Dermis microvascular lymphatic vessel endothelial cell (primary cell): ENCODE measurements at places on chromosomes 5 and 9.
A peak's percentile ranks its signal among the peaks of the same experiment; 100 is the strongest.

DNA sequence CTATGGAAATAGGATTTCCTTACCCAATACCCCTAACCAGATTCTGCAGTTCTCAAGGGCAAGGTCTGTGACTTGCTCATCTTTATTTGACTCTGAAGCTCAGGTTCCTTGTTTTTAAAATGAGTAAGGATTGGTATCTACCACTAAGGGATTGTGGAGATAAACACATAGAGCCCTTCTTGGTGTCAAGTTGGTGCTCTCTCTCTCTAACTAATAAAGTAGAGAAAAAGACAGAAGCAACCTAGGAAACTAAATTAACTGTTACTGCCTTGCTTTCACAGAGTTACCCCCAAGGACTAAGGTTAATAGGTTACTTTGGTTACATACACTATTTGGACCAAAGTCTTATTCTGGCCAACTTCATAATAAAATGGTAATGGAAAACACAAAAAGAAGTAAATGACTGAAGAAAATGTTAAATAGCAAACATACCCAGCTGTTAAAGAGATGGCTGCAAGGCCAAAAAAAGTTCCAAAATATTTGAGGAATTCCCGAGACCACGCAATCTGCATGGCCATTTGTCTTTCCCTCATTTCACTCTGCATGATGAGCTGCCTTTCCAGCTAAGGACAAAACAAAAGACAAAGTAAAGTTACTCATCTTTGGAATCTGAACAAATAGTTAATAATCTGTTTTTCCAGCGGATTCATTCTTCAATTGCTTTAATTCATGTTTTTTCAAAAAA lies 21.8 kb upstream of the RLN1 start:
- no peak for DNase-seq

- DNase-seq, result no peak
Observed at GRCh38 chr5:42596817-42597216, 159.8 kb upstream of the CCDC152 start.

GRCh38 chr9:126327714-126328185 lies 1.1 kb downstream of the MVB12B start:
- DNase-seq, result no peak

GRCh38 chr9:6845128-6845826 lies 87.5 kb downstream of the KDM4C start:
- DNase-seq, result no peak

DNA sequence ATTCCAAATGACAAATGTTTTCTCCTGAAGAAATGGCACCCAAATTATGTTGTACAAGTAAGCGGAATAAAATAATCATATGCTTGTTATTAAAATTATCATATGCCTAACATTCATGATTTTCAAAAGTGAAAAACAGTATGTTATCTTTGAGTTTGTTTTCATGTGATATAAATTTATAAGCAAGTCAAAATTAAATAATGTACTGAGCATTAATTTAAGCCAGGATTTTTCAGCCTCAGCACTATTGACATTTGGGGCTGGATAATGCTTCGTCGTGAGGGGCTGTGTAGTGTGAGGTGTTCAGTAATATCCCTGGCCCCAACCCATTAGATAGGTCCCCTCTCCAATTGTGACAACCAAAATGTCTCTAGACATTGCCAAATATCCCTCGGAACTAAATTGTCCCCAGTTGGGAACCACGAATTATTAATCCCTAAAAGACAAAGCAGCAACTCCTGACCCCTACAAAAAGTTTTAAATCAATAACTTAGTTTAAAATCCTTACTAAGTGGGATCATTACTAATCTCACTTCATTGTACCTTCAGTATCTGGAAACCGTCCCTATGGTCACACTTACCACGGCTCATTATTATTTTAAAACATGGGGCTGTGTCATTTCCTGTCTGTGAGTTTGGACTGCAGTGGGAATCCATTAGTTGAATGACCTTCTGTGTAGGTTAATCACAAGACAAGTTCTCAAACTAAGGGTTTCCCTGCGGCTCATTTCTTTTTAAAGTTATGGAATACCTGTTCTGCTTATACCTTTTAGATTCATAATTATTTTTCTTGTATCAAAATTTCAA lies 1.3 kb upstream of the NNT start:
- peak; percentile 68 for DNase-seq

DNA sequence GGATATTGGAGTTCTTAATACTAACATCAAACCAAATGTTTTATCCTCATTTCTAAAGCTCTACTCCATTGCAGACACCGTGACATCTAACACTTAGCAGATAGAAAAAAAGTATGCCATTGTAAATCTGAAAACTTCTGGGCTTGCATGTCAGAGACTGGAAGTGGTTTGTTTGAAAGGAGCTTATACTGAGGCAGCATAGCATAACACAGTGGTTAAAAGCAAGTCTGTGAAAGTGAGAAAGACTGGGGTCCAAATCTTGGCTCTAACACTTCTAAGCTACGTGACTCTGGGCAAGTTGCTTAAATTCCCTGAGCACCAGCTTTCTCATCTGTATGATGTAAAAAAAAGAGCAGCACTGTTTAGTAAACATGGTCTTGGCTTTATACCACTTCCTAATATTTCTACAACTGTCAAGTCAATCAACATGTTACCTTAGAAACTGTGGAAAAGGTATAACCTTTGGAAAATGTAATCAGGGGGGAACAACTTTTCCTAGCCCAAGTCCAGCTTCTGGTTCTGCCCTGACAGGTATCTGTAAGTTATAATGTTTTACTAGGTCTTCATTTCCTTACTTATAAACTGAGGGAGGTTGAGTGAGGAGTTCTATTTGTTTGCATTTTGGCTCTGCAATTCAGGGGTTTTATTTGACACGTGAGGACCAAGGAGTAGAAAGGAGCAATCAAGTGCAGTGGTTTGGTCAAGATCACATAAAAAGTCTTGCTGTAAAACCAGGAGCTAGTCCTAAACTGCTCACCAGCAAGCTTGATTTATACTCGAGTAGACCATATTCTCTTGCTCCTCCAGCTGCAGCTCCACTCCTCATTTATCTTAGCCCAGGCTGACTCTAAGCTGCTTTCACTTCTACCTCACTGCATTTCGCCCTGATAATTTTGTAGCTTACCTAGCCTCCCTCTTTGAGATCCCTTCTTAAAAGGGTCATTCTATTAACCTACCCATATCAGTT lies 541.0 kb downstream of the RAB3C start:
- no peak for DNase-seq

- DNase-seq, result no peak
Observed at GRCh38 chr5:134029156-134029555, 24.4 kb upstream of the VDAC1 start.

DNA sequence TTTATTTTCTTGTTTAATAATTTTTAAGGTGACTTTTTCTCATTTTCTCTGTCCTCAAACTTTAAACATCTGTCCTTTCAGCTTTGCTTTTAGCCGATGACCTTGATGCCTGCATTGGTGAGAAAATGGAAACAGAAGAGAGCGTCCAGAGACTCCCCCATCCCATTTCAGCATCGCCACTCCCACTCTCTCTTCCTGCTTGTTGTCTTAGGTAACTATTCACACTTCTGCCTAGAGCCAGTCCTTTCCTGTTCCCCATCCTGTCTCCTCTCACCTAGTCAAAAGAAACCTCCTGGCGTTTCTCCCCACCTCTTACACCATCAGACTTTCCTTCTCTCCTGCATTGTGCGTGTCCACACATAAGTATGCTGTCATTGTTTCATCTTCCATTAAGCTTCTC lies 124.6 kb downstream of the MAST4 start:
- DNase-seq, result no peak

DNA sequence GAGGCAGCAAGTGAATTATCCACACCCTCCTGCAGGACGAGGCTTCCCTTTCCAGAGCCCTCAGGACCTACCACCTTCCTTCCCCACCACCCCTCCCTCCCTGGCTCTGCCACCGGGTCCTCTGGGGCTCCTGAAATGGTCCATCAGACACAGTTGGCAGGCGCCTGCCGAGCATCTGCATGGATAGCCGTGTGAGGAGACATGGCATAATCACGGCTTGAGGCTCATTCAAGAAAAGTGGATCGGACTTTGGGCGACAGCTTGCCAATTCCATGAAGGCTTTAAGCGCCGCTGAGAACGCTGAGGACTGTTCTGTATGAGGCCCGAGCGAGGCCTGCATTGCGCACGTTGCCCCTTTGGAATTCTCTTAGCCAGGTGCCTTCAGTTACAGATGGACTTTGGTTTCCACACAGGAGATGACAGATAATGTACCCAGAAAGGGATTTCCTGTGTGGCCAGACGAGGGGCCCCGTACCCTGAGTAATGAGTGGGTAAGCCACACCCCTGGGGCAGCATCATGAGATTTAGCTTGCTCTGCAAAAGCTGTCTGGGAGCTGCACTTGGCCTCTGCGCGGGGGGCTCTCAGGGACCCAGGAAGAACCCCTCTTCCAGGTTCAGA lies 179.8 kb downstream of the OLFM1 start:
- no peak for DNase-seq

- DNase-seq, result no peak
Observed at GRCh38 chr5:5704352-5704751, 281.9 kb downstream of the ICE1 start.

DNA sequence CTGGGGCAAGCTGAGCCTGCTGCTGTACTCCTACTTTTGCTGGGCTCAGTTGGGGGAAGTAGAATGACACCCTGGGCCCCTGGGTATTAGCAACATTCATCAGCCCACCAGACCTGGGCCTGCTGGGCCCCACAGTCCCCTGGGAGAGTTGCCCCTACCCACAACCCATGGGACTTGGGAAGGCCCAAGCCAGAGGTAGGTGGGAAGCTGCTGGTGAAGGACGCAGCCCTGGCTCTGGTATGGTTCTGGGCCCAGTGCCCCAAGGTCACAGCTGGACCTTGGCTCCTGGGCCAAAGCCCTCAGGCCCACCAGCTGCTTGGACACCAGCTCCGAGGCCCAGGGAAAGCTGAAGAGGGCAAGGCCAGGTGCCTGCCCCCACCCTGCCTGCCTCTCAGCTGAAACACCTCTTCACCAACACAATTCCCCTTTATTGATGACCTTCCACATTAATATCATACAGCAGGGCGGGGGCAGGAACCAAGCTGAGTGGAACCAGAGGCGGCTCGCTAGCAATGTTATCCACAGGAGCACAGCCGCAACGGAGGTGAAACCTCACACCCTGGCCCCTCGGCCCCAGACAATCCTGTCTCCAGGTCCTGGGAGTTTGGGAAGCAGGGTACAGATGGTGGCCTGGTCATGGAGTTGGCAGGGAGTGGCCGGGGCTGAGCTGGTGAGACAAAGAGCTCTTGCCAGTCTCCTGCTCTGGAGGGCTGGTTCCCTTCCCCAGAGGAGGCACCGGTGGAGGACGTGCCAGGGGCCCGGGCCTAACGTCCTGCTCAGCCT lies 13.7 kb downstream of the DOLPP1 start:
- no peak for DNase-seq

DNA sequence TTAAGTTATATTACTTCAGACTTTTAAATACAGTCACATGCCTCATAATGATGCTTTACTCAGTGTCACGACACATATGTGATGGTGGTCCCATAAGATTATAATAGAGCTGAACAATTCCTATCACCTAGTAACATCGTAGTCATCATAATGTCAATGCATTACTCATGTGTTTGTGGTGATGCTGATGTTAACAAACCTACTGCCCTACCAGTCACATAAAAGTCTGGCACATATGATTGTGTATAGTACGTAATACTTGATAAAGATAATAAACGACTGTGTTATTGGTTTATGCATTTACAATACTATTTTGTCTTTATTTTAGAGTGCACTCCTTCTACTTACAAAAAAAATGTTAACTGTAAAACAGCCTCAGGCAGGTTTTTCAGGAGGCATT lies 103.7 kb downstream of the PAM start:
- no peak for DNase-seq

- no peak for DNase-seq
Observed at GRCh38 chr9:96514800-96515158, 64.8 kb downstream of the HABP4 start.

DNA sequence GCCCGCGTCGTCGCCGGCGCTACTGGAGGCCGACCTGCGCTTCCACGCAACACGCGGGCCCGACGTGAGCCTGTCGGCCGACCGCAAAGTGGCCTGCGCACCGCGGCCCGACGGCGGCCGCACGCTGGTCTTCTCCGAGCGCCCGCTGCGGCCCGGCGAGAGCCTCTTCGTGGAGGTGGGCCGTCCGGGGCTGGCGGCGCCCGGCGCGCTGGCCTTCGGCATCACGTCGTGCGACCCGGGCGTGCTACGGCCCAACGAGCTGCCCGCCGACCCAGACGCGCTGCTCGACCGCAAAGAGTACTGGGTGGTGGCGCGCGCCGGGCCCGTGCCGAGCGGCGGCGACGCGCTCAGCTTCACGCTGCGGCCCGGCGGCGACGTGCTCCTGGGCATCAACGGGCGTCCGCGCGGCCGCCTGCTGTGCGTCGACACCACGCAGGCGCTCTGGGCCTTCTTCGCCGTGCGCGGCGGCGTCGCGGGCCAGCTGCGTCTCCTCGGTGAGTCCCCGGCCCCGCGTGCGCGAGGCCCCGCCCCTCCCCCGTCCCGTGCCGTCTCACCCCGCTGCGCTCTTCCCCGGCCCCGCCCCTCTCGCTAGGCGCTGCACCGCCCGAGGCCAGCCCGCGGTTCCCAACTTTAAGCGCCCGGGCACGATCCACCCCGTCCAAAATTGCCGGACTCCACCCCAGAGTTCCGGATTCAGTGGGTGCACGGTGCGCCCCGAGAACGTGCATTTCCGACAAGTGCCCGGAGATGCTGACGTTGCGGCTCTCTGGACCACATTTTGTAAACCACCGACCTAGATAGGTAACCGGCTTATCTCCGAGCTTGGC lies 42.8 kb downstream of the NEURL1B start:
- no peak for DNase-seq

- DNase-seq, result no peak
Observed at GRCh38 chr5:169080448-169080911, 220.5 kb downstream of the SLIT3 start.

DNA sequence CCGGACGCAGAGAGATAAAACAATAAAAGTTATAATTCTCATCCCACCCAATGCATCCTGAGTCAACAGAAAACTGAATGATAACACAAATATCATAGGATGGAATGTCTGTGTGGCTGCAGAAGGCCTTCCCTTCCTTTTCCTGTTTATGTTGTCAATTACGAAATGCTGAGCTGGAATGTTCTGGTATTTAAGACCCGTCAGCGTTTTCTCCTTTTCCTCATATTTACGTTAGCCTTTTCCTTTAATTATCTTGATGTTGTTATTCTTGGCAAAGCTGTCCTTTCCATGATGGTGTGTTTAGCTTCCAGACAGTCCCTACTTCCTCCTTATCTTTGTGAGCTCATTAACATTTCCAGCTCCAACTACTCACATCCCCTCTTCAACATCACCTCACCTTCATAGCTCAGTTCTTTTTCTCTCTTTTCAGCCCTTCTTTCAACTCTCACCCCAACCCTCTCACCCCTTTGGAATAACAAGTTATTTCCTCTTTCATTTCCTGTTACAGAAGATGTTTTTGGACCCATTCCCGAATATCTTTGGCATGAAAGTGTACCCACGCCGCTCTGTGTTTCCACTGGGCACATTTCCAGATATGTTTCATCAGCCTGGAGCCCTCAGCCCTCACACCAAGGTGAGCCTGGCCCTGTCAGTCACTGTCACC lies 221.6 kb downstream of the NR2F1-AS1 start:
- DNase-seq, result peak; percentile 100

GRCh38 chr9:18935541-18935940 lies 97.5 kb downstream of the SAXO1 start:
- DNase-seq, result no peak

- DNase-seq, result peak; percentile 35
Observed at GRCh38 chr5:72531496-72532190, 24.4 kb upstream of the ZNF366 start.
